Upper lobe of right lung (tissue), 1 donor: ENCODE measurements at places on chromosomes 5 and 9. TPM values are rescaled to one million over a fixed set of nuclear protein-coding genes. Genes with fewer than 3 reads are reported as not detected.

DNA sequence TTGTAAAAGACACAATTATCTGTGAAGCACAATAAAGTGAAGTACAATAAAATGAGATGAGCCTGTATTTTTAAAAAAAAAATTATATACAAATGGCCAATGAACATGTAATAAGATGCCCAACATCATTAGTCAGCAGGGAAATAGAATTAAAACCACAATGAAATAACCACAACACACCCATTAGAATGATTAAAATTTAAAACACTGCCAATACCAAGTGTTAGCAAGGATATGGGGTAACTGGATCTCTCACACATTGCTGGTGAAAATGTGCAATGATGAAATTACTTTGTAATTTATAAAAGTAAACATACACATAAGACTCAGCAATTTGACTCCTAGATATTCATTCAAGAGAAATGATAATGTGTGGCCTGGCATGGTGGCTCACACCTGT is 62.8 kb downstream of the SHOC1 start:
- no peaks in the 10 kb centered on the region for H3K27me3 ChIP-seq
- H3K27ac ChIP-seq: no peak overlapping the region
- H3K4me3 ChIP-seq: no peak overlapping the region
- DNase-seq: no peak

- no peaks in the 10 kb centered on the region for H3K36me3 ChIP-seq
- no peak overlapping the region for H3K27ac ChIP-seq
- no peak overlapping the region for H3K4me3 ChIP-seq
- no peak for DNase-seq
- no peaks in the 10 kb centered on the region for H3K27me3 ChIP-seq
- no peaks in the 10 kb centered on the region for H3K4me1 ChIP-seq
These were observed 81.3 kb downstream of the SUSD1 start for GRCh38 chr9:112093870-112094216.

The GBGT1 gene
- total RNA-seq: 27.4 TPM

The MPDZ gene
- 37.8 TPM for total RNA-seq
